ENCODE measurements at places on chromosomes 1 and 21.

GRCh38 chr1:156748670-156749418 is 2.6 kb downstream of the HDGF start:
- no peak for DNase-seq

GRCh38 chr1:6003568-6004411 is 11.6 kb upstream of the NPHP4 start:
- DNase-seq, result peak; percentile 13

GRCh38 chr1:170623171-170623570 is 40.8 kb upstream of the PRRX1 start:
- no peak for DNase-seq

- no peak for DNase-seq
Measured at GRCh38 chr21:17660452-17660851, 47.8 kb upstream of the BTG3 start.

GRCh38 chr1:34863501-34863900 is 4.0 kb upstream of the SMIM12 start:
- DNase-seq, result no peak

Data from activated naive CD8-positive, alpha-beta T cell treated with anti-CD3 and anti-CD28 coated beads, Interleukin-2, amount 10 ng/mL, durations not matched to agents 7 days and 5 days (primary cell).